ENCODE measurements at places on chromosomes 12 and 14.

- no peak for DNase-seq
Measured at GRCh38 chr12:131260251-131260905, 306.7 kb downstream of the ADGRD1 start.

DNA sequence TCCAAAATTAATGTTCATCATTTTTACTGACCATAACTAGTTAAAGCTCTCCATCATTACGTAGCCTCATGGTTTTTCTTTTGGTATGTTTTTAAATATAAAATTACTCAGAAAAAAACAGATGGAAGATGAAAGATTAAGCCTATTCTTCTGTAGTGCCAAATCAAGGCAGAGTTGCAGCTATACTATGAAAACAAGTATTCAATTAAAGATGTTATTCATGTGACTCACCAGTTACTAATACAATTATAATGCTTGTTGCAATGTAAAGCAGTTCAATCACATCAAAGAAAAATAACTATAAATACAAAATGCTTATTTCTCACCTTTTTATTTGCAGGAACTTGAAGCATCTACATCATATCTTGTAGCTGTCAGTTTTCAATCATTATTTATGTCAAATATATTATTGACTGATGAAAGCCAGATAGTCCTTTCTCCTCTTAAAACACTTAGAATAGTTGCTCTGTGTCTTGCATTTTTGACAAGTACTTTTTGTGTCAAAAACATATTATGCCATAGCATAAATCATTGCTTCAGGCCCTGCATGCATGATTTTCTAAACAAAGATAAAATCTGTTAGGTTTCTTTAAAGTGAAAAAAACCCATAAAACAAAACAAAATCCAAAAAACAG is 36.0 kb upstream of the TRHDE start:
- no peak for DNase-seq

DNA sequence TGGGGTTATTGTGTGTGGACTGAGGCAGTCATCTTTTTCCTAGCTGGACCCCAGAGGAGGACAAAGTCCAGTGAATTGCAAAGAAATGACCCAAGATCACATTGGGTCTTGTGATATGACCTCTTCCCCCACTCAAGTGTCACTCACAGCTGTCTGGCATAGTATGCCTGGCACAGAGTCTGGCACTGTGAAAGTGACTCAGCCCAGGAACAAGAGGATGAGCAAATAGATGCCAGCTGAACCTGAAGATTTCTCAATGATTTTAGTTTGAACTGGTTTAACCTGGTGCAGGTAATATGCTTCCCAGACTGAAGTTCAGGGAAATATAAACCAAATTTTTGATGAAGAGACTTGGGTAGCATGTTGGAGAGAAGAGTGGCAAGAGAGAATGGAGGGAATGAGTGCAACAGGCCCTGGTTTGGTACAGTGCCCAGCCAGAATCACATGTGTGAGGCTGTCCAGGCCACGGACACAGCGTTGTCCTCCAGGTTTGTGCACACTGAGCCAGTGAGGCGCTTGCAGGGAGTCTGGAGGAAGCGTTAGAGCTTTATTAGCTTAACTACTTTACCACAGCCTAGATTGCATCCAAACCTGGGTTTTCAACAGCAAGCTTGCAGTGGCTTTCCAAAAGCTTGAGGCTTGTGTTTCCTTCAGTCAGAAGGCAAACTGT is 332.9 kb downstream of the NUAK1 start:
- no peak for DNase-seq

DNA sequence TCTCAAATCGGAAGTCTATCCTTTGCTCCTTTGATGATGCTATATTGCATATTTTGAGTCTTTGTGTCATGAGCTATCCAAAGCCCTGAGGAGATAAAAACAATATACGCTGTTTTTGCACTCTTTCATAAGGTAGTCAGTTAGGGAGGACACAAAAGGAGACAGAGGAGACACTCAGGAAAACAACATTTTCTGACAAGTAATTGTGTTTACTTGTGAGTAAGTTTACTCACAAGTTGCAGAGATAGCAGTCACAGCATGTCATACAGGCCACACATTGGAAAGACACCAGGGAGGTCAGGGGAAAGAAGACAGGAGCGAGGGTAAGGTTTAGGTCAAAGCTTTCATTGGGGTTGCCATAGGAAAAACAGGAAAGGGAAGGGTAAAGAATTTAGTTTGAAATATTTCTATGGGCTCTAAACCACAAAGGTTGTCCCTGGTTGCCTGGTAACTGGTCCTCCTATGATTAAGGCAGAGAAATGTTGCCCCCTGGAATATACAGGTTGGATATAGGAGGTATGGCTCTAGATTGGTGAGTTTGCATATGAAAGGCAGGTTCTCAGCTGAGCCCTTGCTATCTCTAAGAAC is 7.4 kb upstream of the GABARAPL1 start:
- no peak for DNase-seq

- no peak for DNase-seq
Measured at GRCh38 chr12:3752741-3753486, at the start of gene CRACR2A. Gene CRACR2A (minus strand): TSS chr12:3753109. CDS start chr12:3696999, 56,110 bp downstream.

Data from COR-L47 (cell line).